ENCODE measurements at places on chromosomes 4 and X.
A peak's percentile ranks its signal among the peaks of the same experiment; 100 is the strongest.

DNA sequence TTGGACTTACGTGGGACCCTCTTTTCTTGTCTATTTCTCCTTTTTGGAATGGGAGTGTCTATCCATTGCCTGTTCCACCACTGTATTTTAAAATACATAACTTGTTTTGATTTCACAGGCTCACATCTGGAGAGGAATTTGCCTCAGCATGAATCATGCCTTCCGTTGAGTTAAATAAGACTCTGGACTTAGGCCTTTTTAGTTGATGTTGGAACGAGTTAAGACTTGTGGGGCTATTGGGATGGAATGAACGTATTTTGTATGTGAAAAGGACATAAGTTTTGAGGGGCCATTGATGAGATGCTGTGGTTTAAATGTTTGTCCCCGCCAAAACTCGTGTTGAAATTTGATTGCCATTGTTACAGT, 66.2 kb downstream of the BEX3 start:
- no peak for DNase-seq
- H3K4me1 ChIP-seq: no peaks in the 10 kb centered on the region
- H3K27ac ChIP-seq: no peak overlapping the region
- no peaks in the 10 kb centered on the region for H3K36me3 ChIP-seq
- no peaks in the 10 kb centered on the region for H3K27me3 ChIP-seq

GRCh38 chr4:72569719-72570235, 756 bp upstream of the ADAMTS3 start:
- peaks cover 24% of the 10 kb centered on the region for H3K4me1 ChIP-seq
- no peaks in the 10 kb centered on the region for H3K36me3 ChIP-seq
- H3K4me3 ChIP-seq: peak overlapping the region; percentile 92
- DNase-seq: peak; percentile 43
- no peaks in the 10 kb centered on the region for H3K27me3 ChIP-seq

- H3K27ac ChIP-seq: no peak overlapping the region
- H3K27me3 ChIP-seq: no peaks in the 10 kb centered on the region
- H3K4me1 ChIP-seq: no peaks in the 10 kb centered on the region
- DNase-seq: peak; percentile 29
- no peak overlapping the region for H3K4me3 ChIP-seq
- H3K36me3 ChIP-seq: no peaks in the 10 kb centered on the region
Measured at GRCh38 chr4:33625748-33626147, 2618.6 kb downstream of the ARAP2 start.

GRCh38 chr4:5839751-5840674, 52.9 kb downstream of the CRMP1 start:
- H3K27ac ChIP-seq: no peak overlapping the region
- H3K4me1 ChIP-seq: no peaks in the 10 kb centered on the region
- H3K4me3 ChIP-seq: no peak overlapping the region
- no peaks in the 10 kb centered on the region for H3K36me3 ChIP-seq

- DNase-seq: peak; percentile 72
- peaks cover 8% of the 10 kb centered on the region for H3K36me3 ChIP-seq
- peak within 1 kb of the TSS; percentile 44 for H3K27ac ChIP-seq
- peaks cover 15% of the 10 kb centered on the region for H3K4me1 ChIP-seq
- H3K4me3 ChIP-seq: peak within 1 kb of the TSS; percentile 96
- no peaks in the 10 kb centered on the region for H3K27me3 ChIP-seq
Measured at GRCh38 chr4:186723292-186724057, at the start of gene FAT1. TSS of gene FAT1 (minus strand) at chr4:186723856. CDS start at chr4:186709827, 14,029 bp downstream.

DNA sequence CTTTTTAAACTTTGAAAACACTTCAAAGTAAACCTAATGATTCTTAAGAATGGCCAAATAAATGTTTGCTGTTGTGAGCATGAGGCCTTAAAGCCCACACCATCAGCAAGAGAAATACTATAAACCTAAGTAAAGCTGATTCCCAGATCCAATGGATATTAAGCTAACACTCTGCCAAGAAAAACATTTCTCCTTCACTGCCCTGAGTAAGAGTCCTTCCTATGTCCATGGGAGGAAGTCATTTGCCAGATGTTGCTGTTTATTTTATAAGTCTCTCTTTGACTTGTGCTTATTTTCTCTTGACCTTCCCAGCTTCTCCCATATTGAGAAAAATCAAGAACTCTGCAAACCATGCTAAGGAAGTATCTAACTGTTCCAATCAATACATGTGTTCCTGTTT, 154.3 kb upstream of the EDNRA start:
- H3K27me3 ChIP-seq: no peaks in the 10 kb centered on the region
- no peak for DNase-seq
- no peak overlapping the region for H3K27ac ChIP-seq
- H3K4me1 ChIP-seq: no peaks in the 10 kb centered on the region
- H3K4me3 ChIP-seq: no peak overlapping the region
- H3K36me3 ChIP-seq: no peaks in the 10 kb centered on the region

DNA sequence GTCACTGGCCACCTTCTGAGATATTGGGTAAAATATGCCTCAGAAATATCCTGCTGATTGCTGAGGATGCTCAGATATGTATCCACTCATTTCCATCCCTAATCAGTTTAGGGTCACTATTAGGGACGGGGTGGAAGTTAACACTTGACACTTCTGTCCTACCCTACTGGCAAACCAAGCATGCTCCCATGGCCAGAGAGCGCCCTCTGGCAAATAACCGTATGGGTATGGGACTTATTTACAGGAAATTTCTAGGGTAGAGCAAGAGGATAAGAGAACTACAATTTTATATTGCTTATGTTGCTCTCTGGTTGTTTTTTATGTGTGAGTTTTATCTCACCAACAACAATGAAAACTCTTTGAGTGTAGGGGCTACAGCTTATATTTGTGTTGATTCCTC, 86.8 kb upstream of the TSPAN7 start:
- no peaks in the 10 kb centered on the region for H3K4me1 ChIP-seq
- DNase-seq: no peak
- no peak overlapping the region for H3K27ac ChIP-seq
- H3K4me3 ChIP-seq: no peak overlapping the region
- no peaks in the 10 kb centered on the region for H3K36me3 ChIP-seq

DNA sequence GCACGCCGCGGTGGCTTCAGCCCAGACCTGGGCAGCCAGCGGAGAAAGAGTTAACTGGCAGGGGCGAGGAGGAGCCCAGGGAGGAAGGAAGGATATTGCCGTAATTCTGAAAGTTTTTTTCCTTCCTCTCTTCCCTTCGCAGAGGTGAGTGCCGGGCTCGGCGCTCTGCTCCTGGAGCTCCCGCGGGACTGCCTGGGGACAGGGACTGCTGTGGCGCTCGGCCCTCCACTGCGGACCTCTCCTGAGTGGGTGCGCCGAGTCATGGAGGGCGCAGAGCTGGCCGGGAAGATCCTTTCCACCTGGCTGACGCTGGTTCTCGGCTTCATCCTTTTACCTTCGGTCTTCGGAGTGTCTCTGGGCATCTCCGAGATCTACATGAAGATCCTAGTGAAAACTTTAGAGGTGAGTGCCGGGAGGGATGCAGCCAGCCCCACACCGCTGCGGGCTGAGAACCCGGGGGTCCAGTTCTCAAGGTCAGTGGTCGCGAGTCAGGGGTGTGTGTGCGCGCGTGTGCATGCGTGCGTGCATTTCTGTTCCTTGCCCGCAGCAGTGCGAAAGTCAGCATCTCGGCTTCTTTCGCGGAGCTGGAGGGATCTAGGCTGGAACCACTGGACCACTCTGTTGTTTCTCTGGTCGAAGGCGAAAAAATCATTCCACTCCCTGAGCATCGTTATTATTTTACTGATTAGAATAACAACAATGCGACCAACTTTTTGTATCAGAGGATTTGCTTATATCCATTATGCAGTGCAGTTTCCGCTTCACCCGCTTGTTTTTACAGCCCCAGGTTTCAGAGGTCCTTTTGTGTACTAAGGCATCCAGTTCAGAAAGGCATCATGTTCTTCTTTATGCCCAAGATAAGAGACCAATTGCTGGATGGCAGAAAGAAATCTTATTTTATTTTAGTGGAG, 709 bp downstream of the GPAT3 start:
- H3K27me3 ChIP-seq: no peaks in the 10 kb centered on the region
- peak overlapping the region; percentile 80 for H3K27ac ChIP-seq
- no peak for DNase-seq
- peaks cover 33% of the 10 kb centered on the region for H3K4me1 ChIP-seq
- H3K36me3 ChIP-seq: no peaks in the 10 kb centered on the region
- peak overlapping the region; percentile 91 for H3K4me3 ChIP-seq

DNA sequence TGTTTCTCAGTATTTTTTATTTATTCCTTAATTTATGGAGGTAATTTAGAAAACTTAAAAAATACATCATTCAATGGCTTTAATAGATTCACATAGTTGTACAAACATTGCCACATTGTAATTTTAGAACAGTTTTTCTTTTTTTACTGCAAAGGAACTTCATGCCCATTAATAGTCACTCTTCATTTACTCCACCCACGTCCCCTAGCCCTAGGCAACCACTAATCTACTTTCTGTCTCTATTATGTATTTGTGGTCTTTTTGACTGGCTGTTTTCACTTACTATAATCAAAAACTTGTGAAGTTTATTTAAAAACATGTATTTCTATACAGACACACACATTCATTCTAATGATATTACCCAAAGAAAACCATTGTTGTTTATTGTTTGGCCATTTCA, 664.8 kb downstream of the GRID2 start:
- H3K36me3 ChIP-seq: no peaks in the 10 kb centered on the region
- no peak overlapping the region for H3K27ac ChIP-seq
- peaks cover 27% of the 10 kb centered on the region for H3K4me1 ChIP-seq

GRCh38 chr4:122798101-122798500, 28.5 kb upstream of the FGF2 start:
- H3K27ac ChIP-seq: no peak overlapping the region
- H3K4me3 ChIP-seq: no peak overlapping the region
- H3K36me3 ChIP-seq: no peaks in the 10 kb centered on the region
- no peaks in the 10 kb centered on the region for H3K27me3 ChIP-seq
- DNase-seq: no peak
- H3K4me1 ChIP-seq: no peaks in the 10 kb centered on the region

DNA sequence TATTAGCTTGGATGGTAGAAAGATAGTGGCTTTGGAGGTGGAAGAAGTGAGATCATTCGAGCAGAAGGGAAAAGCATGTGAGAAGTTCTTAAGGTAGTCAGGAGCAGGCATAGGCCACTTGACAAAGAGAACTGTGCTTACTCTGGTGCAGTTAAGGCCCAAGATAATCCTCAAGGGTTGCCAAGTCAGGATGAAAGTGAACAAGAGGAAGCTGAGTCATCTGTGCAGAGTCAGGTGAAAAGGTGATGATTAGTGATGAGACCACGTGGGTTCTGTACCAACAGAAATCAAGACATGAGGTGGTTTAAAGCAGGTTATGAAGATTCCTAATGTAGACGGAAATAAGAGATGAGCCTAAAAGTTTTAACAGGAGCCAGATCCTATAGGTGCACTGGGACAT, 369.8 kb downstream of the DTHD1 start:
- no peak for DNase-seq
- H3K4me3 ChIP-seq: no peak overlapping the region
- H3K27me3 ChIP-seq: no peaks in the 10 kb centered on the region
- no peak overlapping the region for H3K27ac ChIP-seq

DNA sequence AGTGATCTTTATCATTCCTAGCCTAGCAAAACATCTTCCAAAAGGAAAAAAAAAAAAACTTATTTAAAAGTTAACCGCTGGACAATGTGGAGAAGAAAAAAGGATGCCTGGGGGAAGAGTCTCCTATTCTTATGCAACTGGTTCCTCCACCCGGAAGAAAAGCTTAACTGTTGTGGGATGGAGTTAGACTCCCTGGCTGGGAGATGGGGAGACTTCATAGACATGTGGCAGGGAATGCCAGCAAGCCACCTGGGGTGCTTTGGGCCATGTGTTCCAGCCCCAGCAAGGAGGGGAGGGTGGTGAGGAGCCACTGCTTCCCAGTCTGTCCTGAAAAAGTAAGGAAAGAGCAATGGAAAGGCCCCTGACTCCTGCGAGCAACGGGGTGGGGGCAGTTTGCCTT, 119.4 kb upstream of the SPIN4 start:
- DNase-seq: no peak
- H3K4me3 ChIP-seq: no peak overlapping the region
- no peaks in the 10 kb centered on the region for H3K4me1 ChIP-seq
- H3K27me3 ChIP-seq: no peaks in the 10 kb centered on the region

- H3K36me3 ChIP-seq: peaks cover 4% of the 10 kb centered on the region
- H3K27ac ChIP-seq: no peak overlapping the region
- DNase-seq: peak; percentile 39
- H3K4me3 ChIP-seq: no peak overlapping the region
Measured at GRCh38 chr4:38894322-38894982, 26.8 kb downstream of the FAM114A1 start.

Measured in PC-3 (cell line).